ENCODE measurements at places on chromosomes 5 and 9.

DNA sequence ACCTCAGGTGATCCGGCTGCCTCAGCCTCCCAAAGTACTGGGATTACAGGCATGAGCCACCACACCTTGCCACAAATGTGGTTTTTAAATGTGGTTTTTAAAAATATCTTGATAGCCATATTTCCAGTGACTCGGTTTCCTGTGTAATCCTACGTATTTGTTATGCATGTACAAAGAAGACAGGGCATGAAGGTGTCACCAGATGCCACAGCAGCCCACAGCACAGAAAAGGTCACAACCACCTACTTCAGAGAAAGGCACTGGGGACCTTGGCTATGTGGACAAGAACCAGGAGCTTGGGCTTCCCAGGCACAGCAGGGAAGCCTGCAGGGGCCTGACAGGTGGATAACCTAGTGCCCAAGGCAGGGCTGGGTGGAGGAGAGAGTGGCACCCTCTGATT, 38.0 kb downstream of the C9orf50 start:
- DNase-seq, result no peak

GRCh38 chr5:112649882-112650281, 87.8 kb upstream of the APC start:
- no peak for DNase-seq

DNA sequence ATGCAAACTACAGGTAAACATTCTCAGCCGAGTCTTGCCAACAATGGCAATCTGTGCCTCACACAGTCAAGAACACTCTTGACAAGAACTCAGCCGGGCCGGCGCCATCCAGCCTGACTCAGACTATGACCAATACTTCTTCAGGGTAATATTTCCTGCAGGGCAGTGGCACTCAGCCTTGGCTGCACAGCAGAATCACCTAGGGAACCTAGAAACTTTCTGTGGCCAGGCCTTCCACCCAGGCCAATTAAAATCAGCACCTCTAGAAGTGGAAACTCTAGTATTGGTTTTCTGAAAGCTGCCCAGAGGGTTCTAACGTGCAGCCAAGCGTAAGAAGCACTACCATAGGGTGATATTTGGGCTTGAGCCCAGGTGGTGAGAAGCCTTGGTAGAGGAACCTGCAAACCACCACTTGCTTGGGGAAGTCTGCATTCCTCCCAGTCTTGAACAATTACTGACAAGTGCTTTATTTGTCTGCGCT, 120.6 kb downstream of the TTLL11 start:
- no peak for DNase-seq

GRCh38 chr9:5851445-5851844, 18.5 kb upstream of the ERMP1 start:
- no peak for DNase-seq

DNA sequence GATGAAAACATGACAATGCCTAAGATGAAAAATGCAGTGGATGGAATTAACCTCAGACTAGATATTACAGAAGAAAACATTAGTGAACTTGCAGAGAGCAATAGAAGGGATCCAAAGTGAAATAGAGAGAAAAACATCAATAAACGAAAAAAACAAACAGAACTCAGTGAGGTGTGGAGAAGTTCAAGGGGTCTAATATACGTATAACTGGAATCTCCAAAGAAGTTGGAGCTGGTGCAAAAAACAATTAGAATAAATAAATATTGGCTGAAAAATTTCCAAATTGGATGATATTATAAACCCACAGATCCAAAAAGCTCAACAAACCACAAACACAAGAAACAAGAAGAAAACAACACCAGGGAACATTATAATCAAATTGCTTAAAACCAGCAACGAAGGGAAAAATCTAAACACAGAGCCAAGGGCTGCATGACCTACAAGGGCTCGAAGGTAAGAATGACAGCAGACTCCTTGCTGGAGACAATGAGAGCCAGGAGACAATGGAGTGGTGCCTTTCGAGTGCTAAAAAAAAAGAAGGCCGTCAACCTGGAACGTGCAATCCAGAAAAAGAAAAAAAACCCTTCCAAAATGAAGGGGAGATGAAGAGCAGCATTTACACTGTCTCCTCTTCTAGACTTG, 11.8 kb downstream of the FAM163B start:
- DNase-seq, result no peak

GRCh38 chr5:95352691-95353090, 38.5 kb upstream of the FAM81B start:
- no peak for DNase-seq

- DNase-seq, result no peak
These were observed 19.5 kb downstream of the TTF1 start for GRCh38 chr9:132387133-132387532.

GRCh38 chr5:81353189-81353588, 40.7 kb downstream of the ACOT12 start:
- no peak for DNase-seq

GRCh38 chr5:174552428-174552827, 172.0 kb upstream of the MSX2 start:
- no peak for DNase-seq
